ENCODE measurements at places on chromosomes 7 and 10.

DNA sequence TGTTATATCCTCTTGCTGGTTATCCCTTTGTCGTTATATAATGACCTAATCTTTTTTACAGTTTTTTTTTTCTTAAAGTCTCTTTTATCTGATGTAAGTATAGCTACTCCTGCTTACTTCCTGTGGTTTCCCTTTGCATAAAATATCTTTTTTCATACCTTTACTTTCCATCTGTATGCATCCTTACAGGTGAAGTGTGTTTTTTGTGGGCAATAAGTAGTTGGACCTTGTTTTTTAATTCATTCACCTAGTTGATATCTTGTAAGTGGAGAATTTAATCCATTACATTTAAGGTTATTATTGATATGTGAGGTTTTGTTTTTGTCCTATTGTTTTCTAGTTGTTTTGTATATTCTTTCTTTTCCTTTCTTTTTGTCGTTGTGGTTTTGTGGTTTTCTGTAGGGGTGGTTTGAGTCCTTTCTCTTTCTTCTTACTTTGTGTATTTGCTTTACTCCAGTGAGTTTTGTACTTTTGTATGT, 168.6 kb downstream of the MLLT10 start:
- no peak for DNase-seq

- no peak for DNase-seq
Measured at GRCh38 chr7:74455928-74456327, 2.2 kb downstream of the GTF2IRD1 start.

DNA sequence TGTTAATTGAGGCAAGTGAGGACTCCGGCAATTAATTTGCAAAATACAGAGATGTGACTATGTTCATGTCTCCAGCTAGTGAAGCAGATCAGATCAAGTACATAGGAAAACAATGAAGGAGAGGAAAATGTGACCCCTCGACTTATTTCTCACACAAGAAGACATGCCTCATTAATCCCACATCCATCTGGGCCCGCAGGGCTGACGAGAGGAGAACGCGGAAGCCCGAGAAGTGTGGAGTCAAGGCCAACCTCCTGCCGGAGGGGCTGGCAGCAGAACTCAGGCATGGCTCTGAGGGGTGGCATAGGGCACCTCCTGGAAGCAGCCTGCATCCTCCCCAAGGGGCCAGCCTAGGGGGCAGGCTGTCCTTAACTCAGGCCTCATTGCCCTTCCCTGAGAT, 54.4 kb downstream of the ZNF503 start:
- DNase-seq: no peak

GRCh38 chr10:121041906-121042305, 190.7 kb downstream of the WDR11 start:
- DNase-seq: no peak

- no peak for DNase-seq
Measured at GRCh38 chr10:26555719-26556368, 117.7 kb downstream of the APBB1IP start.

GRCh38 chr10:77494327-77494726, 143.3 kb downstream of the KCNMA1 start:
- peak; percentile 71 for DNase-seq

DNA sequence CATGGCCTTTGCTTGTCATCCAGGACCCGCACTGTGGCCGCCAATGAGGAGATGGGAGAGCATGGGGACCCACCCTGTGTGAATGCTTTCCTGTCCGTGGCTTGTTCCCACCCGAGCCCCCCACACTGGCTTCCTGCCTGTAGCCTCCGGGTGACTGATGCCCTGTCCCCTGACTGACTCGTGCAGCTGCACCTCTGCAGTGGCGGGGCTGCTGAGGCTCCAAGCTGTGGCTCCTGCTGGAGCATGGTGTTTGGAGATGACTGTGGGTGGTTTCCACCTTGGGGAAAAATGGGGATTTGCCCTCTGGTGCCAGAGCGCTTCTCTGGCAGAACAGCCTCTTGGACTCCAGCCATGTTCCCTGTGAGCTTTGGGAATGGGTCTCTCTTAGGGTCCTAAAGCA, 2.1 kb downstream of the CAMK1D start:
- peak; percentile 26 for DNase-seq

- DNase-seq: no peak
Measured at GRCh38 chr10:132447446-132448247, 50.6 kb downstream of the PWWP2B start.

- DNase-seq: peak; percentile 18
Measured at GRCh38 chr7:21256310-21256877, 171.5 kb upstream of the SP4 start.

DNA sequence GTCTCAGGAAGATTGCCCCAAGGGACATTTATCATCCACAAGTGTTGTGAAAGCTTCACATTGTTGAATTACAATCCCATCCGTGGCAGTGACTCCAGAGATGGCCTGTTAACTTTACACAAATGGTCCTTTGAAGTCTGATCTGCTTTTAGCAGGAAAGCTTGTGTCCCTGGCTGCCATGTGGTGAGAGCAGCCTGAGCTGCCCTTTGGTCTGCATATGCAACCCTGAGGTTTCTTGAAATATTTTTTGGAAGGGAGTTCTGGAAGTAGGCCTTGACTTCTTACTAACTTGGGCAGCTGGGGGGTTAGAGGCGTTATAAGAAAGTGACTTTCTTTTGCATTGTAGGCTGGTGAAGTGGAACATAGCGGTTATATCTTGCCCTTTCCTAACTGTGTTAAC, 41.3 kb upstream of the FAM180A start:
- DNase-seq: no peak

DNA sequence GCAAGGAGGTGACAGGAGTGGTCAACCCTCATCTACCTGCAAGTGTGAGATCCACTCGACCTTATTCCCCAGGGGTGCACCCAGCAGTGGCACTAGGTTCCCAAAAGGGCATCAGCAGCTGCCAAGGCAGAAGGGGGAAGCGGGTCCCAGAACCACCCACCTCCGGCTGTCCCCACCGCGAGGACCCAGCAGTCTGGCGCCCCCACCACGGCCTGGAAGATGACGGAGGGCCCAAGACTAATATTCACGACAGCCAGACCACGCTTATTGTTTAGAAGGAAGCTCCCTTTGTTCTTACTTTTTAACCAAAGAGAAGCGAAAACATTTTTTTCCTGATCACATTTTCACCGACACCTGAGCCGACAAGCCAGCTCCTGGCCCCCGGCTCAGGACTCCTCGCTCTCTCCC, 3.6 kb upstream of the EVX1 start:
- DNase-seq: no peak

GRCh38 chr10:112790030-112790429, 160.0 kb upstream of the TCF7L2 start:
- no peak for DNase-seq

- DNase-seq: no peak
Measured at GRCh38 chr7:113784316-113784715, 134.5 kb downstream of the PPP1R3A start.

GRCh38 chr7:3949242-3949640, 648.2 kb downstream of the SDK1 start:
- DNase-seq: no peak

DNA sequence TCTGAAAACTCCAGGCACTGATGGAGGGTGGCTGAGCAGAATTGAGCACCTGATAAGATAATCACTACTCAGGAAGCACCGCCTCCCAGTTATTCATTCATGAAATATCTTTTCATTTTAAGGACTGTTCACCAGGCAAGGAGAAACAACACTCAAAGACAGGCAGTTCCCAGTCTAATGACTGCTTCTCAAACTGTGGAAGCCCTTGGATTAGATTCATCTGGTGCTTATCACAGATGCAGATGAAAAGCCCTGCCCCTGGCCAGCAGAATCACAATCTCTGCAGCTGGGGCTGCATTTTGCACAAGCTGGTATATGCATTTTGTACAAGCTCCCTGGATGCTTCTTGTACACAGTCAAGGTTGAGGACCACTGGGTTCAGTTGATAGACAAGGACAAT, 109.7 kb downstream of the ELMO1 start:
- DNase-seq: peak; percentile 20

GRCh38 chr7:111855842-111856227, 293.5 kb upstream of the IMMP2L start:
- DNase-seq: peak; percentile 42

- no peak for DNase-seq
Measured at GRCh38 chr10:101682172-101682825, 12.7 kb downstream of the FBXW4 start.

GRCh38 chr7:119472408-119473038, 800.5 kb upstream of the KCND2 start:
- no peak for DNase-seq

GRCh38 chr7:101232141-101232850, 5.3 kb downstream of the CLDN15 start:
- no peak for DNase-seq

- DNase-seq: no peak
Measured at GRCh38 chr7:36809510-36809909, 85.2 kb upstream of the AOAH start.

DNA sequence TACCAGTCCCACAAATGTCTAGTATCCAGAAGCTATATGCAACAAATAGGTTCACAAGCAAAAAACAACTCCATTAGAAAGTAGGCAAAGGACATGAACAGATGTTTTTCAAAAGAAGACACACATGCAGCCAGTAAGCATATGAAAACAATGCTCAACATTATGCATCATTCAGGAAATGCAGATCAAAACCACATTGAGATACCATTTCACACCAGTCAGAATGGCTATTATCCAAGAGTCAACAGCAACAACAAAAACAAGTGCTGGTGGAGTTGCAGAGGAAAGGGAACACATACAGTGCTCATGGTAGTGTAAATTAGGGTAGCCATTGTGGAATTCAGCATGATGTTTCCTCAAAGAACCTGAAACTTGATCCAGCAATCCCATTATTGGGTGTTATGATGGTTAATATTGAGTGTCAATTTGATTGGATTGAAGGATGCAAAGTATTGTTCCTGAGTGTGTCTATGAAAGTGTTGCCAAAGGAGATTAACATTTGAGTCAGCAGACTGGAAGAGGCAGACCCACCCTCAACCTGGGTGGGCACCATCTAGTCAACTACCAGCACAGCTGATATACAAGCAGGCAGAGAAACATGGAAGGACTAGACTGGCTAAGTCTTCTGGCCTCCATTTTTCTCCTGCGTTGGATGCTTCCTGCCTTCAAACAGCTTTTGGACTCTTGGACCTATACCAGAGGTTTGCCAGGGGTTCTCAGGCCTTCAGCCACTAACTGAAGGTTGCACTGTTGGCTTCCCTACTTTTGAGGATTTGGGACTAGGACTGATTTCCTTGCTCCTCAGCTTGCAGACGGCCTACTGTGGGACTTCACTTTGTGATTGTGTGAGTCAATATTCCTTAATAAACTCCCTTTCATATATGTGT, 218.4 kb upstream of the SEMA3D start:
- no peak for DNase-seq

GRCh38 chr7:25877802-25878789, 273.9 kb upstream of the NFE2L3 start:
- DNase-seq: no peak

DNA sequence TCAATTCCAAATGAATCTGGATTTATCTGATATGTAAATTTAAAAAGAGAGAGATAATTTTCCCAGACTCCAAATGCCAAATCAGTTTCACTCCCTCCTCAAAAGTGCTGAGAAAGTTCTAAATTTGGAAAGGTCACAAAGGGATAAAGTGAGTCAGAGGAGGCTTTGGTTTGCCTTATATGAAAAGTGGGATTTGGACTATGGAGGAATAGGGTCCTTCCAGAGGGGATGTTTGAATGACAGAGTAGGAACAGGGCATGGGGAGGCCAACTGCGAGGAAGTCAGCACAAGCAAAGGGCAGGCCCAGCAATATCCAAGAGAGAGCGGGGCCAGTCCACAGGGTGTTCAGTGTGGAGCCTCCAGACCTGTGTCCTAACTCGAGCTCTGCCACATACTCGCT, 9.8 kb upstream of the FAS start:
- no peak for DNase-seq

DNA sequence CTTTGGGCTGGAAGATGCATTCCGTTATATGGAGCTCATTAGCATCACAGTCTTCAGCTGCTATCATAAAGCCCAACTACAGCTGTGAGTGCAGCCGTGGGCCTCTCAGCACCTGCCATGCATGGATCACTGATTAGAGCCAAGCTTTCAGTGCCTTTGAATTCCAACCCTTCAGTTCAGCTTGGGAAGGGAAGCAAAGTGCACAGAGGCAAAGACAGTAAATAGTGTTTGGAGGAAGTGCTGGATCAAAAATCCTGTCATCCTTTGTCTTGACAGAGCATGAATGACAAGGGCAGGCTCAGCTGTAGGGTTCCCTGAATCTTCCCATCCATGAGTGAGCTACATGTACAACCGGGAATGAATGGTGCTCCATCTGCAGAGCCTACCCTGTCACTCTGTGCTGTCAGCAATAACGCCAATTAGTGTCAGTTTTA, 153.7 kb downstream of the DNAJB9 start:
- peak; percentile 14 for DNase-seq

DNA sequence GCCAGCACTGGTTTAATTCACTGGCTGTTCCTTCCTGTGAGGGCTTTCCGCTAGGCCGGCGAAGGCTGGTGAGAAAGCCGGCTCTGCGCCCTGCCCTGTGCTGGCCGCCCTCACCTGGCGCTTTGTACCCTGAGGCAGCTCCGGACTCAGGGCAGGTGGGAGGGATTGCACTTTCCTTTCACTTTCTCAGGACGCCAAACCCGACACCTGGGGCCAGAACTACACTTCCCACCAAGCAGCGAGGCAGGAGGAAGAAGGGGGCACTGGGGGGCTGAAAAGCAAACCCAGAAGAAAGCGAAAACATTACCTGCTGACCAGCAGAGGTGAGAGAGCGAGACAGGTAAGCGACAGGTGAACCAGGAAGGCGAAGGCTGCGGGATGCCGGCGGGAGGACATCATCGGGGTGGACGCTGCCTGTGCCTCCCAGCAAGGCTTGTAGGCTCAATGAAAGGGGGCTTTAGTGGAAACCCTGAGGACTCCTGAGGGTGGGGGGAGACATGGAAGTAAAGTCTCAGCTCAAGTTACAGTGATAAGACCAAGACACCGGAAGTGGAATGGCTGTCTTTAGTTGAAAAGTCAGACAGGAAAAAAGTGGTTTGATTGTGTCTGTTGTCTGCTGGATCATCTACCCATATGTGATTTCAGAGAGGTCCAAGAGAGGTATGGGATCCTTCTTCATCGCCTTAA, at the start of gene RAB19:
RAB19 (plus strand) TSS at position 181 of the 687 bp plus-strand sequence. CDS start 3,589 bp downstream, outside the sequence.
- DNase-seq: no peak

DNA sequence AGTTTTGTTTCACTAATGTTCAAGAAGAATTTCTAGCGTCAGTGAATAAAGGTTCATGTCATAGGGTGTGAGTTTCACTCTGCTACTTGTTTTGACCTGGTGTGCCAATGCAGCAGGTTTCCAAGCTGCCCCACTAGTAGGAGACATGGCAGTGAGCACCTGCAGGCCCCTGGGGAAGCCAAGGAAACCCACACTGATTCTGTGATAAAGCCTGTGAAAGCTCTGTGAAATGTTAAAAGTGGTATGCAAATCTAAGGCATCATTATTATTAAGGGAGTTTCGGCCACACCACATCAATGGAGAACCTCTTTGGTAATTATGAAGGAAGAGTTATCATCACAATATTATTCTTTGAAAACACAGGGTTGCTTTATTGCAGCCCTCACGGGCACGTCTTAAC, 46.4 kb downstream of the ABCB5 start:
- DNase-seq: no peak
